ENCODE measurements at places on chromosomes 11 and 22.

DNA sequence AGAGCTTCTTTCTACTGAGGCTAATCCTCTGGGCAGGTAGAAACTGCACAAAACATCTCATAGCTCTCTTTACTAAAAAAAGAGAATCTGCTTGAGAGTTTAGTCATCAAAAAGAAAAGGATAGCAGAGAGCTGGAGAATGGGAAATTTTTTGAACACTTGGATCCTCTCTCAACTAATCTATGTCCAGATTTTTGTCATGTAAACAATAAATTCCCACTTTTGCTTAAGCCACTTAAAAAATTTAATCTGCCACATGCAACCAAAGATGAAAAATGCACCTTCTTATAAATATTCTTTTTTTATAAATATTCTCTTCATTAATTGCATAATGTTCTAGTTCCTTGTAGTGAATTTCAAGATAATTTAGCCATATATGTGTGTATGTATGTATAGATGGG is 10.5 kb downstream of the OR5D16 start:
- no peak for ATAC-seq

GRCh38 chr11:882596-882995 is 28.0 kb downstream of the CHID1 start:
- ATAC-seq, result no peak

DNA sequence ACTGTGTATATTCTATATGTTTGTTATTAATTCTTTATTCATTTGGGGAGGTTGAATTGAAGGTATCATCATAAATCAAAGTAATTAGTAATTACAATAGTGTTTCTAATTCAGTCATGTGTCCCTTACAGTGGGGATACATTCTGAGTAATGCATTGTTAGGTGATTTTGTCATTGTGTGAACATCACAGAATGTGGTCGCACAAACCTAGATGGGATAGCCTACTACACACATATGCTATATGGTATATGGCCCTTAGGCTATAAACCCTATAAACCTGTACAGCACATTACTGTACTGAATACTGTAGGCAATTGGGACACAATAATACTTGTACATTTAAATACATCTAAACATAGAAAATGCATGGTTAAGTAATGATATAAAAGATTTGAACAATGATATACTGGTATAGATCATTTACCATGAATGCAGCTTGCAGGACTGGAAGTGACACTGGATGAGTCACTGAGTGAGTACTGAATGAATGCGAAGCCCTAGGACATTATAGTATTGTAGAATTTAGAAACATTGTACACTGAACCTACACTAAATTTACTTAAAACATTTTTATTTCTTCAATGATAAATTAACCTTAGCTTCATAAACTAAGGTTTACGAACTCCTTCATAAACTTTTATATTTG is 936.2 kb upstream of the CHORDC1 start:
- ATAC-seq, result no peak

DNA sequence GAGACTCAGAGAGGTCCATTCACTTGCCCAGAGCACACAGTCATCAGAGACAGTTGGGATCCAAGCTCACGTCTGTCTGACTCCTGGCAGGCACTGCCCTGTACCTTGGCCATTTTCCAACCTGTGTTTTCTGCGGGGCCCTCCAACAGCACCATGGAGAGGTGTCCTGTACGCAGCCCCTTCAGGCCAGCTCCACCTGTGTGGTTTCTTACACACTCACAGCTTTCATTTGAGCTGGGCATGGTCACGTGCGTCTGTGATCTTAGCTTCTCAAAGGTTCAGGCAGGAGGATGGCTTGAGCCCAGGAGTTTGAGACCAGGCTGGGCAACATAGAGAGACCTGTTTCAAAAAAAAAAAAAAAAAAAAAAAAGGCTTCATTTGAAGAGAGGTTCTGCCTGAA is 24.4 kb downstream of the TOM1 start:
- ATAC-seq, result no peak

DNA sequence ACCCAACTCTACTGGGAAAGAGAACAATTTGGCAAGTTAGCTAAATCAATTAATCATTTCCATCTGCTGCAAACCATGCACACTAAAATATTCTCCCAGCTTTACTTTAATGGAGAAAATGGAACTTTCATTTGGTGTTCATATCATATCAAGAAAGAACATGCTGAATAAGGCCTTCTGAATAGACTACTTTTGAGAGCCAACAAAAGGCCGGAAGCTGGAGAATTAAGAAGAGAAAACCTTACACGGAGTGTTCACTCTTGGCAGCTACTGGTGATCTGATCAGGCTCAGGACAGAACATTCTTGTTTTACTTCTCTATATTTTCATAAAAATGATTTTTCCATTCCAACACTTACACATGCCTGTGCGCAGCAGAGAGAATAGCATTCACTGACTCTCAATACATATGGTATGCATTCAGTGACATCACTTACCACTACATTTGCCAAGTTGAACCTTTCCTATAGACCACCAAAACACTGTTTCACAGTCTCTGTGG is 165.3 kb downstream of the TTC28 start:
- ATAC-seq, result no peak

GRCh38 chr11:13260963-13261588 is 16.5 kb upstream of the BMAL1 start:
- no peak for ATAC-seq

DNA sequence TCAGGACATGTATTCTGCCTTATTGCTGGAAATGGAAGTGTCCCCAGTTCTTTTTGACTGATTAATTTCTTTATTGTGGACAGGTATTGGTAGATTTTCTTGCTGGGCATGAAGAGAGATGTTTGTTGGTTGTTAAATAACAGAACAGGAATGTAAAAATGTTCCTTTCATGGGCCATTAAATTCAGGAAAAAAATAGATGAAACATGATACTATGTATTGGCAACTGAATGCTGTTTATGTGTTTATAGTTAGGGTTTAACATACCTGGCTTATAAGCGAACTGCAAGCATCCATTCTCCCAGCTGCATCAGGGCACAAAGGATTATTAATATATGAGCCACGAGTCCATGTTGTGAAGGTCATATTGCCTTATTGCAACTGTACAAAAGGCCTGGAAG is 368.5 kb downstream of the NELL1 start:
- peak; percentile 55 for ATAC-seq

GRCh38 chr22:37906364-37907008 is 389 bp downstream of the MICALL1 start:
- peak; percentile 4 for ATAC-seq

- ATAC-seq, result no peak
Observed at GRCh38 chr11:131099746-131100145, 183.5 kb upstream of the SNX19 start.

DNA sequence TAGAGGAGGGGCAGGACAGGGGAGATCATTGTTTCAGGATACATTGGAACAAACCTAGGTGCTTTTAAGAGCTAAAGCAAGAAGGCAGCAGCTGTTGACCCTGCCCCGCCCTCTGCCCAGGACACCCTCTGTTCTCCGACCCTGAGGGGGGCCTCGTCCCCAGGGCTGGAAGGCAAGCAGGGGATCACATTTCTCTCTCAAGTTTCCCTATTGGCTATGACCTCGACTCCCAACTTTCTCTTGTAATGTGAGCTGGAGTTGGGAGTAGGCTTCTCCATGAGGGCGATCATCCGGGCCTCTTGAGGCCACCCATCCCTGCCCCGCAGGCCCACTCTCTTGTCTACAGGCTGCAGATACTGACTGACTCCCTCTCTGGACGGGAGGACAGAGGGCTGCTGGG is 37.7 kb downstream of the DSCAML1 start:
- ATAC-seq, result no peak

Measured in motor neuron (in vitro differentiated cells).